CD4-positive, alpha-beta memory T cell (primary cell): ENCODE measurements at places on chromosomes 7 and 10.

DNA sequence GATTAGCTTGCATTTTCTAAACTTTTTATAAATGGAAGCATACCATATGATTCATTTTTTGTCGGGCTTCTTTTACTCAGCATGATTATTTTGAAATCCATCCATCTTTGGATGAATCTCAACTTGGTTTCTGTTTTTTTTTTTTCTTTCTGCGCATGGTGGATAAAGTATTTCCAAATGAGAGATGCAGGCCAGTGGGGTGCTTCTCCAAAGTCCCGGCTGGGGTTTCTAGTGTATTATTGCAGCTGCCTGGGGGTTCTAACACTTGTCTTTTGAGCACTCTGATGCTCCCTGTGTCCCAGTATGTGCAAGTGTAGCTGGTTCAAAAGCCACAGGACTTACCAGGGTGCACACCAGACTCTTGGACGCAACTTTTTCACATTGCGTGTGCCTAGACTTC, 70.9 kb upstream of the LOXL4 start:
- DNase-seq: no peak

- DNase-seq: no peak
These were observed 93.8 kb downstream of the MARCHF5 start for GRCh38 chr10:92384741-92385140.

- DNase-seq: no peak
These were observed 22.1 kb upstream of the PPP1R17 start for GRCh38 chr7:31664890-31665289.

DNA sequence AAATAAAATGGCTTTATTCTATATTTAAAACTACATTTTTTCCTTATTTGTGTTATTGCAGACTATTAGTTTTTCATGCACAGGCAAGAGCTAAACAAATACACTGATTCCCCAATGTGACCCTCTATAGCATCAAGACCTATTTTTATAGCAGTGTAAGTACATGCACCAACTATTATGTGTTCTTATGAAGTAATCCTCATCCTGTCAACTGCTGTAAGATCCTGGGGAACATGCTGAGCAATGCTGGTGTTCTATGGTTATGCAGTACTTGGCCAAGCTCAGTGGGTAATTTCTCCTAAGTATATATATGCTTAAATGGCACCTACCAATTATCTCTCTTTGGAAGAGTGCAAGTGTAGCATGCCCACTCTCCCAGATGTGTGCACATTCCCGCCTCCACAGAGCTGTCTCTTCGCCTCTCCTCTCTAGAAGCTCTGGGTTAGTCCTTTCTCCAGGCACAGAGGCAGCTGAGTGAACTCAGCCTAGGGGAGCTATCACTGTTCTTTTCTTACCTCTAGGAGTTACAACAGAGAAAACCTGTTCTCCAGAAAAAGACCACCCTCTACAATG, 428.8 kb downstream of the KCNMA1 start:
- no peak for DNase-seq

GRCh38 chr7:40197527-40197926, 62.7 kb downstream of the SUGCT start:
- DNase-seq: no peak

DNA sequence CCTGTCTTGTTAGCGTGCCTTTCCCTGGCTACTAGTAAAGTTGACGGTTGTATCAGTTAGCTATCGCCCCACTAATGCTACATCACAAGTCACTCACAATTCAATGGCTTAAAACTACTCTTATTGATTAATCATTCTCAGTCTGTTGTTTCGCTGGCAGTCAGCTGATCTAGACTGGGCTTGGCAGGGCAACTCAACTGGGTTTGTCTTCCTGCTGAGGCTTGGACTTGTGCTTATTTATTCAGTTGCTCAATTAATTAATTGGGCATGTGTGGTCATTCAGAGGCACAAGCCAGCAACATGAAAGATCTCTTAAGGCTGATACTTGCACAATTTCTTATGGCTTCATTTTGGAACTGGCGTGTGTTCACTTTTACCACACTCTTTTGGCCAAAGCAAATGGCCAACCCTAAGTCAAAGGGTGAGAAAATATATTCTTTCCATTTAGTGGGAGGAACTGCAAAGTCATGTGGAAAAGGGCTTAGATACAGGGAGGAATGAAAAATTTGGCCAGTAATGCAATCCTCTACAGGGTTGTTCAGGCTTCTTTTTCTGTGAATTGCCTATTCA, 333.5 kb downstream of the GPR37 start:
- DNase-seq: no peak

- DNase-seq: no peak
These were observed 293.0 kb upstream of the IMMP2L start for GRCh38 chr7:111855161-111855841.
